ENCODE measurements at places on chromosomes 5 and 9.

DNA sequence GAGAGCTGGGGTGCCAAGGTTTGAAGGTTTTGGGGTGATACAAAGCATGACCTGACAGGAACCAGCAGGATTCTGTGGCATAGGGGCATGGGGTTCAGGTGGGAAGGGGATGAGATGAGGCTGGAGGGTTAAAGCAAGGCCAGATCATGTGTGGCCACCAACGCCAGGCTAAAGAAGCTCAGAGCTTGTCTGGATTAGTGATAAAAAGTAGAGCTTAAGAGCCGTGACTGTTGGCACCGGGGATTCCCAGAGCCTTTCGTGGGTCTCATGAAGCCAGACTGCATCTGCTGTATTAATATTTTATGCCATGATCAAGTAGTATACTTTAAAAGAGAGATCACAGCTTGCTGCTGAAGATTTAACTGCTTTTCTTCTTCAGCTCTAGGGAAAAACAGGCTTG lies 8.5 kb upstream of the GSN start:
- DNase-seq: no peak

- DNase-seq: no peak
Observed at GRCh38 chr5:112106878-112107277, 312.2 kb downstream of the EPB41L4A start.

GRCh38 chr9:34170237-34170991 lies 8.4 kb upstream of the UBAP1 start:
- DNase-seq: no peak

DNA sequence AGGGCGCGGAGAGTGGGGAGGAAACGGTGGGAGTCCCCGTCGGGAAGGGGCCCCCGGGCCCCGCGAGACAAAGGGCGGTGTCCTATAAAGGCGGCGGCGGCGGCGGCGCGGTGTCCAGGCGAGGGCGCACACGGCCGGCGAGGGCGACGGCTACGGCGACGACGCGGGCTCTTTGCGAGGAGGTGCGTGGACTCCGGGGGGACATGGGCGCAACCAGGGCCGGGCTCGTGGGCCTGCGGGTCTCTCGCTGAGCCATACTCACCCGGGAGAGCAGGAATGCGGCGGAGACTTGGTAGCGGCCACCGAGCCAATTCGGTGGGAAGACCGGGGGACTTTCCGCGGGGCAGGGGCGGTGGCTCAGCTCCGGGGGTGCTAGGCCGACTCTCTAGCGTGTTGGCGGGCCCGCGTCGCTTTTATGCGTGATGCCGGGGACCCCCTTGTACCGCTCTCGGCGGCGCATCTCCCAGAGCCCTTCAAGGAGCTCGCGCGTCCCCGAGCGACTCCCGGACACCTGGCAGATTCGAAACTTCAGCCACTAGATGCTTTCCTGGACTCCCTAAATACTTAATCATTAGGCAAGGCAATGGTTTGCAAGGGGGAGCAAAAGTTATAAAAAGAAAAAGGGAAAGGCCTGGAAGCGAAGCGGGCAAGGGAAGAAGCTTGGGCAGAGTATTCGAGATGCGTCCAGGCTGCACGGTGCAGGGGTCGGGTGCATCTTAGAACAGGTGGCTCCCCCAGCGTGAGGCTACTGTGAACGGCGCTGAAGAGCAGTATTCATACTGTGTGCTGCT lies 5.9 kb upstream of the TAL2 start:
- no peak for DNase-seq

- DNase-seq: no peak
Observed at GRCh38 chr5:151357097-151357496, 9.7 kb upstream of the SLC36A2 start.

DNA sequence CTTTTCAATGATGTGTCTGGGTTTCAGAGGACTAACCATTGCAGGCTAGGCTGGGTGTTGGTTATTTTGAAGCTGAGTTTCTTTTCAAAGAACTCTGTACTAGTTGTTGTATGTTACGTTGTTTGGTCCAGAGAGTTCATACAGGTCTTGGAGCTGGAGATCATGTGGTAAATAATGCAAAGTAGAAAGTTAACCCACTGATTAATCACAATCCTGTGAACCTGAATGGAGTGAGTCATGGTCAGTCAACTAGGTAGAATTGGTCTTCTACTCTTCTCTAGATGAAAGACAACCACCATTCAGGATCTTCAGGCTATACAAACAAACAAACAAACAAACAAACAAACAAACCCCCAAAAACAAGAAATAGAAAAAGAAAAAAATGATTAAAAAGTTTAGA lies 388.9 kb upstream of the ACTBL2 start:
- DNase-seq: no peak

DNA sequence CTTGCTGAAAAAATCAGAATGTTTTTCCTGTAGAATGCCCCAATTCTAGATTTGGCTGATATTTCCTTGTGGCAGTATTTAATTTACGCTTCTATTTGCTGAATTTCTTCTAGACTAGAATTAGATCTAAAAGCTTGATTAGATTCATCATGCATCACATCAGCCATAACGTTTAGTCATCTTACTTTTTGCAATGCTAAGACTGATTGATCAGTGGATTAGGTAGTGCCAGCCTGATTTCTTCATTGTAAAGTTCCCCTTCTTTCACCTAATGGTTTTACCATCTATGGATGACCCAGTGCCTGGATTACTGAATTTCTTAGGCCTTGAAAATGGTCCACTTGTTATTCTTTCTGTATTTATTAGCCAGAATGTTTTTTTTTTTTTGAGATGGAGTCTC lies 83.9 kb downstream of the PBX3 start:
- DNase-seq: no peak

GRCh38 chr5:74648835-74649293 lies 8.3 kb upstream of the ENC1 start:
- no peak for DNase-seq

- DNase-seq: no peak
Observed at GRCh38 chr9:120343416-120343815, 236.6 kb downstream of the CDK5RAP2 start.

DNA sequence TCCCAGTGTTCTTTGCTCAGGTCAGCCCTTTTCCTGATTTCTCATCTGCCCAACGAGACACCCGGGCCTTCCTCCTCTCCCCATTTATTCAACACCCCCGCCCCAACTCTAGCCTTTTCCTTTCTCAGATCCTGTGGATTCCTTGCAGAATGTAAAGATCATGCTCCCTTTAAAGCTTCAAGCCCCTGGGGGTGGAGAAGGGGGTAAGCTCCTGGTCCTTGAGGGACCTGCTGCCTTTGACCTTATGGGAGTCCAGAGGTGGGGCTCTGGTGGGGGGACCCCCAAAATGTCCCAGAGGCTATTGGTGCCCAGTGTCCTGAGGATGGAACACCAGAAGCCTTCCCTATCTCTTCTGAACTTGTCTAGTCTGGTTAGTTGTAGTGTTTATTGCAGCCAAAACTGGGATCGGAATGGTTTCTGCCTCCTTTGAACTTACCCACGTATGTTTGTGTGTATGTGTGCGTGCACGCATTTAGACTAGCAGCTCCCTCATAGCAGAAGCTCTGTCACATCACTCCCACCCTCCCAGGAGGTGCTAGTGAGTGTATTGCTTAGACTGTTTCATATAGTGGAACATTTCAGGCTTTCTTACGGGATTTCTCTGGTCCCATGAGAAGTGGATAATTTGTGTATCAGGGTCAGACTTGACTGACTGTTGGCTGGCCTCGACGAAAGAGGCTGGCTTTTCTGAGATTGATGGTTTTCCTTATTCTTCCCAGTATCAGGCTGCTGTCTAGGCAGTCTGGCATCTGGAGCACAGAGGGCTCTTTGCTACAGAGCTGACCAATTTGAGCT lies 1.1 kb downstream of the GALNT10 start:
- no peak for DNase-seq
